ENCODE measurements at places on chromosomes 13 and 19.

DNA sequence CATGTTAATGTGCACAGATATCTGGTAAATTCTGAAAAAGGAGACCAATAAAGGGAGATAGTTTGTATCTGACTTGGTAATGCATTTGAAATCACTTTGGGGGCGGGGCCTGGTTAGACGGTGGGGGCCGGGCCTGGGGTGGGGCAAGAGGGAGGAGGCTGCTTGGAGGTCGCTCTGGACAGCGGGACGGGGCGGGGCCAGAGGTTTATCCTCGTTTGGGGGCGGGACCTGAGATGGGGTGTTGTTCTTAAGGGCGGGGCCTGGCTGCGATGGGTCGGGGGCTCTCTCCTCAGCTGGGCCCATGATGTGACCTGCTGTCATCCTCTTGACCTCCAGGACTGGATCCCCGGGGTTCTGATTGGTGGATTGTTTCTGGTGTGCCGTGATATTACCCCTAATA is 4.9 kb upstream of the ZNF808 start:
- no peak for DNase-seq

DNA sequence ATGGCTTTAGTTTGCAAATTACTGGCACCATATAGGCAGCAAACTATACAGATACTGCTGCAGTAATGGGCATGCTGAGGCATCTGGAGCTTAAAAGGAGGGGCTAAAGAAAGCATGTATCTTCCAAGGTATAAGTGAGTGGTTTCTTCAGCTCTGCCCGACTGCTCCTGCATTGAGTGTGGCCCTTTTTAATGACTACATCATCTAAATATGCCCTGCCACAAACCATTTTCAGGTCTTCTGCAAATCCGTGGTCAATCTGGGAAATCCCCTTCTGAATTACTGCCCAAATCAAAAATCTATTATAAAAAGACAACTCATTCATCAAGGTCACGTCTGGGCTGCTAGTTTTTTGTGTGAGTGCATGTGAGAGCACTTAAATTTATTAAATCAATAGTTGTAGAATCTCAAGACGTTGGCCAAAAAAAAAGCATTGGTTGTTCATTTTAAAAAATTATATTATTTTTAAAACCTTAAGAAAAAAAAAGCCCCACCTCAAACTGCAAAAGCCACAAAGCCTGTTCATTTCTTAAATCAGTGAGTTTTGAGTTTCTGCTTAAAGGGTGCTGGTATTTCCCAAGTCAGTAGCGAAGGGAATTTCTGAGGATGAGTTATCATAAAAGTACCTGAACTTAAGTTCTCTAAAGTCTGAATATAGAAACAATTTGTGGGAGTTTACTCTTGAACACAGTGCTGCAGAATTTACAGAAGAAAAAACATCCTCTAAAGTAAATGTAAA is 16.3 kb downstream of the LCP1 start:
- no peak for DNase-seq

DNA sequence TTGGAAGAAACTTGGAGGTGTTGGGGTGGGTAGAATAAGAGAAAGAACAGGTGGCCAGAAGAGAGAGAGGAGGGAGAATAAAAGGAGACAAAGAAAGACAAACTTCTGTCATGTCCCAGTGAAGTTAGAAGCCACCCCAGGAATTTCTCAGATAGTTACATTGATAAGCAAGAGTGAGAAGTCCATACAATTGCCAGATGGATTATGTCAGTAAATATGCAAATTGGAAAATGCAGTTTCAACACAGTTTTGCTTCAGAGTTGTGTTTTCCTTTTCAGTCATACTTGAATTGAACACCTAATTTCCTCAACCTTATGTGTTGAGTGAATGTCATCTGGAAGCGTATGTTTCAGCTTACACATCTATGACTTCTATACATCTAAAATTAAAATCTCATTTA is 139.2 kb downstream of the RXFP2 start:
- no peak for DNase-seq

- no peak for DNase-seq
Measured at GRCh38 chr13:29402166-29402636, 193.3 kb downstream of the SLC7A1 start.

- DNase-seq: no peak
Measured at GRCh38 chr19:12782174-12782423, 6.7 kb upstream of the HOOK2 start.

GRCh38 chr19:39411081-39411831 is 1.2 kb upstream of the PLEKHG2 start:
- DNase-seq: peak; percentile 34

DNA sequence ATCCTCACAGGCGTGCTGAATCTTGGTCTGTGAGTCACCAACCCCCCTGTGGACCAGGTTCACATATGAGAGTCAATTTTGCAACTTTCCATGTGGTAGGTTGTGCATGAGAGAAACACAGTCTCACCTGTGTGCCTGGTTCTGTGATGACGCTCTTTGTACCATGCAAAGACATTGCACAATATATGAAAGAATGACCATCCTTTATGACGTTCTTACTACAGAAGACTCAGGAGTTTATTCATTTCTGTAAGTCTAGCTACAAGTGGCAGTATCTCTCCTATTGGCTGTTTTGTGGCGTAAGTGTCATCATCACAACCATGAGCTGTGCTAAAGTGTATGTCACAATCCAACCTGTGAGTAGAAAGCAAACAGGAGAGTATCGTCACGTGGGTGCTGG is 43.8 kb upstream of the ZNF728 start:
- DNase-seq: no peak

GRCh38 chr19:57068921-57069697 is 50.7 kb upstream of the USP29 start:
- no peak for DNase-seq

DNA sequence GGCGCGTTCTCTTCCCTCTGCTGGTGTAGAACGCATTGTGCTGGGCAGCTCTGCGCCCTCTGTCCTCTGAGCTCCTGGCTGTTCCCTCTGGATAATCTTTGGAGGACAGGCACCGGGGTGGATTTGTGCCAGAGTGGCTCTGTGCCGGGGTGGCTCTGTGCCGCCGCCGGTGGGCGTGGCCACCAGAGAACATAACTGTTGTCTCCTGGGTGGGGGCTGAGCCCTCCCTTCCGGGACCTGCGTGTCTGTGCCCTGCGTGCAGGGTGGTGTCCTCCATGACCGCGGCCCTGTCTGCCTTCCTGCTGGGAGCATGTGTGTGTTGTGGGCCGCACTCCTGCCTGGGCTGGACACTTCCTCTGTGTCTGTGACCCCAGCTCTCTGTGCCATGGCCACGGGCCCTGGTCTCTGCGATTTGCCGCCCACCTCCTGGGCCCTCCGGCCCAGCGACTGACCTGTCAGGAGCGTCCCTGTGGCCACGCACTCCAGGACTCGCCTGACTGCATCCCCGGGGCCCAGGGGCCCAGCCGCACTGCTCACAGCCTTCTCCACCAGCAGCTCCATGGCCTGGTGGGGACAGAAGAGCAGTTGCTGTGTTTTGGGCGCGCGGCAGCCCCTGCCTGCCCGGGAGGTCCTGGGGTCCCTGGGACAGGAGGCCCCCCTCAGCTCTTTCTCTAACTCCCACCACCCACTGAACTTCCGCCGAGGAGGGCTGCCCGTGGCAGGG is 22.4 kb upstream of the MATK start:
- DNase-seq: no peak

DNA sequence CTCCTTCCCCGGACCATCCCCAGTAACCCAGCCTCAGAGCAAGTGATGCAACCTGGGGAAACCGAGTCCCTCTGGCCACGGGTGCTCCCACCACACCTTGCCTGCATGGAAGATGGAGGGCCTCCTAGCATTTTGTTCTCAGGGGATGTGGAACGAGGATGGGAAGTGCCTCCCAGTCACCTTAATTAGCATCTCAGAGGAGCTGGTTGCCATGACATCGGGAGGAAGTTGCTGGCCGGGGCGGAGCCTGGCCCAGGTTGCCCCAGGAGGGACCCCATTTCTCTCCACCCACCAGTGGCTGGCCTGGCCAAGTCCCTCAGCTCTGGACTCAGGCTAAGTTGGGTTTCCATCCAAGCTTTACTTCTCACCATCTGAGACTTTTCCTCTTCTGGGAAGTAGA is 24.1 kb upstream of the PTPRS start:
- DNase-seq: no peak

DNA sequence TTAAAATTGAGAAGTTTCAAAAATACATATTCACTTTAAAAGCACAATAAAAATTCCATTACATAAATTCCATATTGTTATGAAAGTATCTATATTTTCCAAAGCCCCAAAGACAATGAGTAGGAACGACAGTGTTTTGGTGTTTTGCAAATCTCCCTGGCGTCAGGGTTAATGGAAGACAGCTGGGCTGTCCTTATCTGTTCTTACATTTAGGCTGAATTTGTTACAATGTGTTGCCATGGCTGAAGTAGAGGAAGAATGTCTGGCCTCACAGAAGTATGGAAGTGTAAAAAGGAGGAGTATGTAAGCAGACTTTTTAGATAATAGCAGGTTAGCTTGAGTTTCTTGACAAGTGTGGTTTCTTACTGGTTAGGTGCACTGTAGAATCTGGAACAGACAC is 124.4 kb upstream of the SPATA13 start:
- DNase-seq: no peak

- no peak for DNase-seq
Measured at GRCh38 chr19:31275068-31275334, 74.2 kb downstream of the TSHZ3 start.

GRCh38 chr19:3276341-3276799 is 51.9 kb downstream of the CELF5 start:
- DNase-seq: no peak

GRCh38 chr19:41327576-41328156 is 17.7 kb downstream of the CCDC97 start:
- peak; percentile 67 for DNase-seq

DNA sequence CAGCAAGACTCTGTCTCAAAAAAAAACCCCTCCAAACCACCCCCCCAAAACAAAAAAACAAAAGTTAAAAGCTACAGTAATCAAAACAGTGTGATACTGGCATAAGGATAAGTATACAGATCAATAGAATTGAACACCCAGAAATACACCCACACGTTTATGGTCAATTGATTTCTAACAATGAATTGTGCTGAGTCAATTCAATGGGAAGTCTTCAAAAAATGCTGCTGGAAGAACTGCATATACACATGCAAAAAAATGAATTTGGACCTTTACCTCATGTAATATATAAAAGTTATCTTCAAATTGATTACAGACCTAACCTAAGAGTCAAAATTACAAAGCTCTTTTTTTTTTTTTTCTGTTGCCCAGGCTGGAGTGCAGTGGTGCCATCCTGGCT is 19.8 kb upstream of the NAPA start:
- no peak for DNase-seq

DNA sequence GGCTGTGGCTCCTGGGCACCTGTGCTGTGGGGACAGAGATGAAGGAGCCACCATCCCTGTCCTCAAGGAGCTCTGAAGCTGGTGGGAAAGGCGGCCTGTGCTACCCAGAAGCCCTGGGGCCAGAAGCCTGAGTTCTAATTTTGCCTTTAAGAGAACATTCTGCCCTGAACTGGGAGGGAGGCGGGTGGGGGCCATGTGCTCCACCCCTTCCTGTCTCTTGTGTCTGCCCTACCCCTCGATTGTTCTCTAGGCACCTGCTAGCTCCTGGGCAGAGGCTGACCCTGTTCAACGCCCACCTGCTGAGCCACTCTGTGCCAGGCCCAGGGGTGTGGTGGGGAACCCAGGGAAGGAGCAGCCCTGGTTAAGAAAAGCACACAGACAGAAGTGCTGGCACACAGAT is 5.9 kb downstream of the TRAPPC6A start:
- no peak for DNase-seq

DNA sequence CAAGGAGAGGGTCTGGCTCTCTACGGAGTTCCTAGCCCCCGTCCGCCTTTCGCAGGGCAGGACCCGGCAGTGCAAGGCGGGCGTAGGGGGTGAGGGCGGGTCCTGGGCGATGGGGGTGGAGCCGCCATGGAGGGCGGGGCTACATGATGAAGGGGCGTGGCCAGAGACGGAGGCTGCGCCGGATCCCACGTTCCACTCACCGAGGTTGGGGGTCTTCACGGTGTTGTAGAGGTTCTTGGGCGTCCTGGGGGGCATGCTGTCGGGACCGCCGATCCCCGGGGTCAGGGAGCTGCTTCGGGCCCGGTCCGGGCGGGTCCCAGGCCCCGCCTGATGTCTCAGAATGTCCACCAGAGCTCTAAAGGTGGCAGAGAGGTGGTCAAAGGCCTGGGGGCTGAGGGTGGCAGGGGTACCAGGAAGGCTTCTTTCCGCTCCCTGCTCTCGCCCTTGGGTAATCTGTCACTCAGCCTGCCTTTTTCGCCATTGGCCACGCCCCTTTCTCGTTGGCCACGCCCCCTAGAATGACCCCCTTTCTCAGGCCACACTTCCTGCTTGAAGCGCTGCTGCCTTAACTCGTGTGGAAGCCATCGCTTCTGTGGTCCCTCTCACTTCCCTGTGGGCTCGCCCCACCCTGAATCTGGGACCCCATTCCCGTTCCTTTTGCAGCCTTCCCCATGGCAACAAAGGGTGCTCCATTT is 2.5 kb downstream of the SHISA7 start:
- no peak for DNase-seq

DNA sequence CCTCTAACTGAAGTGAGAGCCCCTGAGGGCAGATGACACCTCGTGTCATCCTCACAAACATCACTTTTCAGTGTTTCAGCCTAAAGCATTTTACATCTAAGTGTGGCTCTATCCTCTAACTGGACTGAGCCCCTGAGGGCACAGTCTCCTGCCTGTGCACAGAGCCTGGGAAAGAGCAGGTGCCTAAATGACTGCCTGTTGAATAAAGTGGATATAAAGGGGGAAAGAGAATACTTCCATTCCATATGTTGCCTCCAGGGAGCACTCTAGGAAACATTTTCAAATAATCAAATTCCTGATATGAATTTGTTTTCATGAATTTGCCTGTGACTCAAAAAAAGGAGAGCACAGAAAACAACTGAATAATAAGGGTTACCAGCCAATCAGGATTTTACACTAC is 32.2 kb downstream of the CNMD start:
- no peak for DNase-seq

DNA sequence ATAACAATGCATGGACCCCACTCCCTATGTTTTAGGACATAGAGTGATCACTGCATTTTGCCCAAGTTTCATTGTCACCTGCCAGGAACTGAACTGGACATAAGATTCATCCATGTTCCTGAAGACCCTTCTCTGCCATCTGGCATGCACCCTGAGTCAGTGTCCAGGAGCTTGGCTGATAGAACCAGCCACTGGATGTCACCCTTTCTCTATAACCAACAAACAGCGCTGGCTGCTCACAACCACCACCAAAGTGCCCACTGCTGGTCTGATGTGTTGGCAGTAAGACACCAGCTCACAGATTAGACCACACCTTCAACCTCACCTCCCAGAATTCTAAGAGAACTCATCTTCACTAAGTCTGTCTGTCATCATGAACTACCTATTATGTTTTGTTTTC is 333.4 kb downstream of the ITGBL1 start:
- DNase-seq: no peak

GRCh38 chr13:44118881-44119280 is 239.2 kb downstream of the LACC1 start:
- DNase-seq: no peak

Data from stimulated activated CD4-positive, alpha-beta T cell treated with anti-CD3 and anti-CD28 coated beads, Interleukin-1b, Interleukin-23, amount 100 ng/mL, for 1 hour (primary cell).